ENCODE measurements at places on chromosomes 13 and 19.
A peak's percentile ranks its signal among the peaks of the same experiment; 100 is the strongest.

- DNase-seq = no peak
These were observed 481.9 kb downstream of the GPC6 start for GRCh38 chr13:93708308-93709075.

DNA sequence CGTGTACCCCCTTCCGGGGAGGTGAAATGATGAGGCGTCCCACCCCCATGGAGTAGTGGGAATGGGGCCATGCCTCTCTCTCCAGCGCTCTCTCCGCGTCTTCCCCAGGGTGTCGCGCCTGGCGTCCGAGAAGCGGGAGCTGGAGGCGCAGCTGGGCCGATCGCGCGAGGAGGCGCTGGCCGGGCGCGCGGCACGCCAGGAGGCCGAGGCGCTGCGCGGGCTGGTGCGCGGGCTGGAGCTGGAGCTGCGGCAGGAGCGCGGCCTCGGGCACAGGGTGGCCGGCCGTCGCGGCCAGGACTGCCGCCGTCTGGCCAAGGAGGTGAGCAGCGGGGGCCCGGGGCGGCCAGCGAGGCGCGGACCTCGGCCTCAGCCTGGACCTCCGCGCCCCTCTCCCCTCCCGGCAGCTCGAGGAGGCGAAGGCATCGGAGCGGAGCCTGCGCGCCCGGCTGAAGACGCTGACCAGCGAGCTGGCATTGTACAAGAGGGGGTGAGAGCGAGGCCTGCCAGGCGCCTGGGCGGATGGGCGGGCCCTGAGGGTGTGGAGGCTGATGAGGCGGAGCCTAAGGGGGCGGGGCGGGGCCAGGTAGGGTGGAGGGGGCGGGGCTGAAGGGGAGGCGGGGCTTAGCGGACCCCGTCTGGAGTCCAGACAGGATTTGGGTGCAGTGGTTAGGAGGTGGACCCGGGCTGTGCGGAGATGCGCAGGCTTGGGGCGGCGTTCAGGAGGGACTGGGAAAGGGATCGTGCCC is 7.7 kb downstream of the PGLYRP1 start:
- no peak for DNase-seq

DNA sequence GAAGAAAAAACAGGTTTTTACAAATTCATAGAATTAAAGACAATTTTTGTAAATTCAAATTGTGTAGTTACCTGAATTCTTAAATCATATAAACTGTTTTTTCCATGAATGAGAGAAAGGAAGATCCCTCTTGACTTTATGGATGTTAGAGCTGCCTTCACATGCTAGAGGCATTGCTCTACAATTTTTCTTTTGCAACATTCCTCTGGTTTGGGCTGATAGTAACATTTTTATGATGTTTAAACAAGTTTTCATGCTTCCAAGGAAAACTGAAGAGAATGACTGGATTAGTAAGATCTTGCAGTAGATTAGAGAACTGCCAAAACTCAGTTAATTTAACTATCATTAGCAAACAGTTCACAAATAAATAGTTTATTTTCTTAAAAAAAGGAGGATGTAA is 250.6 kb downstream of the GPC6 start:
- DNase-seq = no peak

GRCh38 chr19:7272856-7273578 is 21.2 kb downstream of the INSR start:
- no peak for DNase-seq

- DNase-seq = no peak
These were observed 17.1 kb upstream of the S1PR4 start for GRCh38 chr19:3161453-3161852.

GRCh38 chr19:34230820-34231219 is 23.5 kb upstream of the GARRE1 start:
- no peak for DNase-seq

- peak; percentile 11 for DNase-seq
These were observed 5.2 kb upstream of the CEACAM18 start for GRCh38 chr19:51473009-51473707.

DNA sequence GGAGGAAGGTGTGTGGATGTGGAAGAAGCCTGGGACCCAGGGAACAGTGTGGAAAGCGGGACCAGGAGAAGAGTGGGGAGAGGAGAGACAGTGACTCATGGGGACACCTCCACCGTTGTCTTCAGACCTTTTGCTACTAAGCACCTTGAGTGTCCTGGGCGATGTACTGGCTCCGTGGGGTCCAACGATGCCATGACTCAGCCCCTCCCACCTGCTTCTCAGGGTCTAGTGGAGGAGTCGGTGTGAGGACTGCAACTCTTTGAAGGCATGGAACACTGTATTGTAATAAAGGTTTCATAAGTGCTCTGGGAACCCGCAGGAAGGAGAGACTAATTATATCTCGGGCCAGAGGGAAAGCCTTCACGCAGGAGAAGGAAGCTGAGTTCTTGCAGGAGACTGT is 166.9 kb upstream of the KL start:
- DNase-seq = no peak

DNA sequence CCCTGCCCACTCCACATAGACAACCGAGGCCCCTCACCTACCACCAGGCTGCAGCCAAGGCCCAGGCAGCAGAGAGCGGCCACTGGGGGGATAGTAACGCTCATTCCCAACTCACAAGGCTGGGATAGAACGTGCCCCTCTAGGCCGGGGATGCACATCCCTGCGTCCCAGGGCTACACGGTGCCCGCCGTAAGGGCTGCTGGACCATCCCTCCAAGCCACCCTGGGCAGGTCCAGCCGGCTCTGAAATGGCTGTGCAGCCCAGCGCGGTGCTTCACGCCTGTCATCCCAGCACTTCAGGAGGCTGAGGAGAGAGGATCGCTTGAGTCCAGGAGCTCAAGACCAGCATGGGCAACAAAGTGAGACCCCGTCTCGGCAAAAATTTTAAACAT is 3.2 kb downstream of the REXO1 start:
- DNase-seq = no peak

- peak; percentile 10 for DNase-seq
These were observed 751 bp downstream of the GRAMD1A start for GRCh38 chr19:35000647-35001501.
